ENCODE measurements at places on chromosomes 5 and 9. TPM values are rescaled to one million over a fixed set of nuclear protein-coding genes. Genes with fewer than 3 reads are reported as not detected.

The ANKRD34B gene
- total RNA-seq, result not detected

The RNF224 gene
- not detected for total RNA-seq

The TNFSF15 gene
- total RNA-seq, result 0.90 TPM

The KIAA0825 gene
- 1.4 TPM for total RNA-seq

The PCDHB11 gene
- 0.13 TPM for total RNA-seq

The IL3 gene
- not detected for total RNA-seq

The RABEPK gene
- 18.0 TPM for total RNA-seq

The CCDC69 gene
- 3.4 TPM for total RNA-seq

The PCDHGB6 gene
- 1.5 TPM for total RNA-seq

The GGTA1 gene
- total RNA-seq, result 13.4 TPM

The CCL28 gene
- total RNA-seq, result 2.1 TPM
